SJSA1 (cell line): ENCODE measurements at places on chromosomes 4 and X.

GRCh38 chr4:156948738-156949137 lies 22.9 kb downstream of the PDGFC start:
- no peak for DNase-seq

DNA sequence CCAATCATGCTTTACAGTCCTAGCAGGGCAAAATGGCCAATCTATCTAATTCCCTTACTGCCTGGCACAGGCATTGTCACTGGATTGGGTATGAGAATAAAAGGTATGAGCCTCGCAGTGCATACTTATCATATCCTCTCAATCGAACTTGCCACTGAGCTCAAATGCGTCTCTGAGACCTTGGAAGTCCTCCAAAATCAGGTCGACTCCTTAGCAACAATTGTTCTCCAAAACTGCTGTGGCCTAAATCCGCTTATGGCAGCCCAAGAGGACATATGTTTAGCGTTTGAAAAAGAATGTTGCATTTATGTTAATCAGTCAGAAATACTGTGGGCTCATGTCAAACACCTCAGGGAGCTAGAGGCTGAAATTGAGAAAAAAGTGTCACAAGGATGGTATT lies 69.7 kb downstream of the SPIN4 start:
- DNase-seq, result no peak

- DNase-seq, result no peak
Observed at GRCh38 chr4:183783306-183783705, 121.8 kb upstream of the STOX2 start.

DNA sequence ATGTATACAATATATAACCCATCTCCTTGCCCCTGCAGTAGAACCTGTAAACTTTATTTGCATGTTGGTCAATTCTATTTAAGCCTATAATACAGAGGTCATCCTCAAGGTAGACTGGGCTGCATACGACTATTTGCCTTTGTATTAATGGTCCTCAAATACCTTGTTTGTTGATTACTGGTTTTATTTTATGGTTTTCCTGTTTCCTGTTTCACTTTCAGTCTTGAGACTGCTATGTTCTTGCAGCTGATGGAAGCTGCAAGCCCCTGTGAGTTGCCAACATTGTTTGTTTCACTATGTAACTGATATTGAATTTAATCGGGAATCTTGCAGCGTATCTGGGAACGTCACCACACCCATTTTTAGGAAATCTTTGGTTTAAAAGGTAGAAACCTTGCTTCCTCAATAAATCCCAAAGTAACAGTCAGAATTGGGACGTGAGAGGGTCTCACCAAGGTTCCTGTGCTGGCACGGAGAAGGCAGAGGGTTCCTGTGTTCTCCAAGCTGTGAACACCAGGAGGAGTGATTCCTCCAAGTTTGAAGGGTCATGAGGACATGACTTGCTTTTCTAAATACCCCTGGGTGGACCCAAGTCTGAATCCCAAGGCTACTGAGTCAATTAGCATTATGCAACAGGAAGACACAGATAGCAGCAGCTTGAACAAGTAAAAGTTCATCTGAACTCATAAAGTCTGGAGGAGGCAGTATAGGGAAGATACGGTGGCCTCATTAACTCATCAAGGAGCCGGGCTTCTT lies 110.6 kb upstream of the PNPLA4 start:
- no peak for DNase-seq

DNA sequence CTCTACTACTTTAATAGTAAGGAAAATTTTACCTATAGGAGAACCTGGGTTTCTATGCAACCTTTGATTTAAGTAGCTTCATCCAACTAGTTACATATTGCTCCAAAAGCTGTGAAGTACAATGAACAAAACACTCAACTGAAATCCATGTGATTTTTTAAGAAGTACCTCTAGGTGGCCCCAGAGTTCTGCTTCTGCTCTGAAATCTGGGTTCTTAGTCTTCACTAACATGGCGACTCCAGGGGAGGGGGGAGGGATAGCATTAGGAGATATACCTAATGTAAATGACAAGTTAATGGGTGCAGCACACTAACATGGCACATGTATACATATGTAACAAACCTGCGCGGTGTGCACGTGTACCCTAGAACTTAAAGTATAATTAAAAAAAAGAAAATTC lies 73.4 kb upstream of the MAGEB2 start:
- DNase-seq, result no peak

- peak; percentile 65 for DNase-seq
Observed at GRCh38 chr4:185597532-185598188, 62.4 kb upstream of the PDLIM3 start.

DNA sequence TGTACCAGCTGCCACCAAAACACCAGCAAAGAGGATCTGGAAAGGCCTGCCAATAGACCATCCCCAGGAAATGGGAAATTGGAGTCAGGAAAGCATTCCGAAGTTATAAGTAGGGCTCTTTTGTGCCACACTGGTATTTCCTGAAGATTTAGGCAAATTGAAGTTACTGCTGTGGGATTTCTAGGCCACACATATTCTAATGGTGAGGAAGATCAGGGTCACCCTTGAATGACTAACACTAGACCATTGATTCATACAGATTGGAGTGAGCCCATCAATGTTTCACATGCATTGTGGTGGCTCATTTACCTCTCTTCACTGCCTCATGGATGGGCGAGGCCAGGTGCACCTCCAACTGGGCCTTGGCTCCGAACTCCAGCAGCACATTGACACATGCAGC lies 22.6 kb downstream of the ASB11 start:
- no peak for DNase-seq

- no peak for DNase-seq
Observed at GRCh38 chrX:16186380-16187007, 19.2 kb downstream of the MAGEB17 start.

GRCh38 chrX:41333003-41333743 lies 789 bp upstream of the DDX3X start:
- DNase-seq, result peak; percentile 87

DNA sequence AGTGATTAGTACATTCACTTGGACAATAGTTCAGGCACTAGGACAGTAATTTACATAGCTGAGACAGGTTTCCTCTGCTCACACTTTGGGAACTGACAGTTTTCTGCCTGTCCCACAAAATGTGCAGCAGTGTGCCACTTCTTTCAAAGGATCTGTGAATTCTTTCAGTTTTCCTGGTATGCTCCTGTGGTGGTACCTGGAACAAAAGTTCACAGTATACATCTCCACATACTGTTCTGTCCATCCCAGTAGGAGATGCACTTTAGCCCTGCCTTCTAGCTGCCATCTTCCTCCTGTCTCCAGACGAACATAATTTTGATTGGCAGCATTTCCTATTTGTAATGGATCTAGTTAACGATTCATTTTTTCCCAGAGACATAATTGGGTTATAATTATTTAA lies 360.8 kb upstream of the CXorf51B start:
- DNase-seq, result no peak

- no peak for DNase-seq
Observed at GRCh38 chr4:94063084-94063483, 144.6 kb upstream of the SMARCAD1 start.

- DNase-seq, result peak; percentile 32
Observed at GRCh38 chr4:8315435-8316250, 46.1 kb downstream of the HTRA3 start.

- no peak for DNase-seq
Observed at GRCh38 chrX:44099366-44099765, 126.2 kb upstream of the NDP start.

- DNase-seq, result no peak
Observed at GRCh38 chrX:118503260-118504041, 7.8 kb downstream of the DOCK11 start.

- DNase-seq, result no peak
Observed at GRCh38 chr4:94668724-94669123, 89.0 kb upstream of the BMPR1B start.

- DNase-seq, result no peak
Observed at GRCh38 chrX:139209342-139209741, 321.2 kb upstream of the F9 start.

GRCh38 chrX:78493180-78493579 lies 165.8 kb upstream of the CYSLTR1 start:
- DNase-seq, result no peak

DNA sequence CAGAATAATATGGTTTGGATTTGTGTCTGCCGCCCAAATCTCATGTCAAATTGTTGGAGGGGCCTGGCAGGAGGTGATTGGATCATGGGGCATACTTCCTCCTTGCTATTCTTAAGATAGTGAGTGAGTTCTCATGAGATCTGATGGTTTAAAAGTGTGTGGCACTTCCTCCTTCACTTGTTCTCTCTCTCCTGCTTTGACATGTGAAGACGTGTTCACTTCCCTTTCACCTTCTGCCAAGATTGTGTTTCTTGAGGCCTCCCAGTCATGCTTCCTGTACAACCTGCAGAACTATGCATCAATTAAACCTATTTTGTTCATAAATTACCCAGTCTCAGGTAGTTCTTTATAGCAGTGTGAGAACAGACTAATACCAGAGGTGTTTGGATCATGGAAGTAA lies 325.7 kb upstream of the GIMD1 start:
- no peak for DNase-seq

DNA sequence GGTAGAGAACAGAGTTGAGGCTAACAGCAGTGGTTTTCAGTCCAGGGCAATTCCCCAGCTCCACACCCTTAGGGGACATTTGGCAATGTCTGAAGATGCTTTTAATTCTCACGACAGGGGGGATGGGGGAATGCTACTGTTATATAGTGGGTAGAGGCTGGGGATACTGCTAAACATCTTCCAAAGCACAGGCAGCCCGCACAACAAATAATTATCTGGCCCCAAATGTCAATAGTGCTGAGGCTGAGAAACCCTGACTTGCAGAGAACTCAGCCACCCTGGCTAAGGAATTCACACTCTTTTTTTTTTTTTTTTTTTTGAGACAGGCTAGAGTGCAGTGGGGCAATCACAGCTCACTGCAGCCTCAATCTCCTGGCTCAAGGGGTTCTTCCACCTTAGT lies 60.6 kb downstream of the POLR2B start:
- DNase-seq, result no peak

- DNase-seq, result no peak
Observed at GRCh38 chrX:31219174-31219573, 147.3 kb upstream of the FTHL17 start.

GRCh38 chr4:68271851-68272357 lies 26.4 kb upstream of the TMPRSS11B start:
- no peak for DNase-seq

GRCh38 chr4:153668647-153669046 lies 15.4 kb upstream of the TLR2 start:
- no peak for DNase-seq

DNA sequence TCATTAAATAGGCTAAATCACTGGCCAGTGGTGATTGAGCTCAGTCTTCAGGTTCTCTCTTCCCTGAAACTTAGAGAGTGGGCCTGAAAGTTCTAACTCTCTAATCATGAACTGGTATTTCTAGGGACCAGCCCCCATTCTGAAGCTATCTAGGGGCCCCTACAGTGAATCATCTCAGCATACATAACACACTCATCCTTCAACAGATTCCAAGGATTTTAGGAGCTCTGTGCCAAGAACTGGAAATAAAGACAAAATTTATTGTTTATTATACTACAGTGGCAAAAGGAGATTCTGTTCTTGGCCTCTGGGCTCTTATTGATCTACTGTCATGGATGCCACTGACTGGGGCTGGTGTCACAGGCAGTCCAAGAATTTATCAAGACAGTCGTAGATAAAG lies 263.8 kb upstream of the IGFBP7 start:
- no peak for DNase-seq

DNA sequence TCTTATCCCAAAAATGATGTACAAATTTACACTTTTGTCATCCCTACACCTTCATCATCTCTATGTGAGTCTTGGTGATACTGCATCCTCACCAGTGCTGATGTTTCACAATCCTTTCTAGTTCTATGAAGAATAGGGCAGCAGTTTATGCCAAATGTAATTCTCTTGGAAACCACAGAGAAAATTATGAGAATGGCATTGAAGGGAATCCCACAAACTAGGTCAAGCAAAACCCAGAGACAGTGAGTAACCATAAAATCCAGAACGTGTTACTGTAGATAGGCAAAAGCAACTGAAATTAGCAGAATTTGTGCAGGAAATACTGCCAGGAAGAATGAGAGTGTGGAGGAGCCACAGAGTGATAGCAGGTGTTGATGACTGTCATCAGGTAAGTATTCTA lies 24.5 kb downstream of the IL15 start:
- DNase-seq, result no peak

DNA sequence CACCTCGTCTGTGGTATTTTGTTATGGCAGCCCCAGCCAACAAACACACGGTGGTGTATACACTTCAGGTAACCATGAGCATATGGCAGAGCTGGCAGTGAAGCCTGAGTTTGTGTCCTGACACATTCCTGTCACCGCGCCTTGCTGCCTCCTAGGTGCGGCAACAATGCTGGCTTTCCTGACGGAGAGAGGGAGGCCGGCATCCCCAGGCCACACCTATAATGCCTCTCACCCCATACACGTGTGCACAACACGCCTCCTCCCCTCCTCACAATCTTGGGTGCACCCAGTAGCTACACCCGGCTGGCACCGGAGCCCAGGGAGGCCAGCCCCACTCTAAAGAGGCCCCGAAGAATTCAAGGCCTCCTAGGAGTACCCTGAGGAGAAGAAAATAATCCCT lies 158.5 kb downstream of the NSUN7 start:
- DNase-seq, result no peak

- no peak for DNase-seq
Observed at GRCh38 chr4:14929669-14930068, 72.6 kb upstream of the CPEB2 start.

DNA sequence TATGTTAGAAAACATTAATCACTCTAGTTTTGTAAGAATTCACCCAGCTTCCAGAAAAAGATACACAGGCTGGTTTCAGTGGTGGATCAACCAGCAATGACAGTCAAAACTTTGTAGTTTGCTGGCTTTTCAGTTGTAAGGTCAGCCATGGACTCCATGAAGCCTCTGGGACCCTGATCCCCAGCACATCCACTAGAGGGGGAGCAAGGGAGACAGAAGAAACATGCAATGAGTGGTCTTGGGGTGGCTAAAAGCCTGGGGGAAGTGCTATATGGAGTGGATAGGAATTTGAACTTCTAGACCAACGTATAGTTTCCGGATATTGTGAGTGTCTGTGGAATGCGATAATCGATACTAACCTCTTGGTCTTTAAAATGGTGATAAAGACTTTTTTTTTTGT lies 72.7 kb downstream of the AFF2 start:
- no peak for DNase-seq

DNA sequence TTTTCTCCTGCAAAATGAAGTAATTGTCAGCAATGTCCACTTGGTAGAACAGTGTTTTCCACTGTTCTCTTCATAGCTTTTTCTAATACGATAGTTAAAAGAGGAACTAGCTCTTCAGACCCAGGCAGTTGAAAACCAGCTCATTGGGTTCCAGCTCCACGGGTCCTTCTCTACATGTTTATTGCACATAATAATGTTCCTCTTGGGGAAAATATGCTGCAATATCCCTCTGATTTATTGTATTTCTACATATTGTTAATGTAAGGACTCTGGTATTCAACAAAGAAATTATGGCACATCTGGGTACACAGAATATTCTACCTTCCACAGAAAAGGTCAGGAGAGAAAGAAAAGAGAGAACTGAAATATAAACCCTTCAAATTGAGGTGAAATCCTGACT lies 473.4 kb downstream of the TRIML1 start:
- no peak for DNase-seq

DNA sequence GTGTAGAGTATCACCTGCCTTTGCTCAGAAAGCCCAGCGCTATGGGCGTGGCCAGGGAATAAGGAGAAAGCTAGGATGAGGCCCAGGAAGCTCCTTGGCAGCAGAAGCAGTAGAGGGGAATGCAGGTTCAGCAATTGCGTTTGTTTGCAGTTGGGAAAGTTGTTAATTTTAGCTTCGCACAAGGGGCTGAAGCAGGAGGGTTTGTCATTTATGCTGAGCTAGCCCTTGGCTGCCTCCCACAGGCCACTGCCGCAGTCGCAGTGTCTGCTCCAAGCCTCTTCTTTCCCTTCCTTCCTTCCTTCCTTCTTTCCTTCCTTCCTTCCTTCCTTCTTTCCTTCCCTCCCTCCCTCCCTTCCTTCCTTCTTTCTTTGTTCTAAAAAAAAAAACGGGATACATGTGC lies 21.5 kb downstream of the FRMPD3 start:
- no peak for DNase-seq
